ENCODE measurements at places on chromosomes 16 and 17.

DNA sequence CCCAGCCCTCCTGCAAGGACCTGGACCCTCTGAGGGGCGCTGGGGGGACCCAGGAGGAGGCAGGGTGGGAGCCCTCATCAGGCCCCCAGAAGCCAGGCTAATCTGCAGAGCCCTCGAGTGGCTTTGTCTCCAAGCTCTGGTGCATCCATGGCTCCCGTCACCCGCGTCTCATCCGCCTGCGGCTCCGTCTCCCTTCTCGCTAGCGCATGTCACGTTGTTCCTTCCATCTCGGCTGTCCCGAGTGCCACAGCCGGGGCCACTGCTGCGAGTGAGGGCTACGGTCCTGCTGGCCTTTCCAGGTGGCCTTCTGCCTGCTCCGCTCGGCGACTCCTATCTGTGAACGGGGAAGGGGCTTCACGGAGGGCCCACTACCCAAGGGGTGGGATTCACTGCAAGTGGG, 53.6 kb downstream of the ZFPM1 start:
- DNase-seq, result no peak

DNA sequence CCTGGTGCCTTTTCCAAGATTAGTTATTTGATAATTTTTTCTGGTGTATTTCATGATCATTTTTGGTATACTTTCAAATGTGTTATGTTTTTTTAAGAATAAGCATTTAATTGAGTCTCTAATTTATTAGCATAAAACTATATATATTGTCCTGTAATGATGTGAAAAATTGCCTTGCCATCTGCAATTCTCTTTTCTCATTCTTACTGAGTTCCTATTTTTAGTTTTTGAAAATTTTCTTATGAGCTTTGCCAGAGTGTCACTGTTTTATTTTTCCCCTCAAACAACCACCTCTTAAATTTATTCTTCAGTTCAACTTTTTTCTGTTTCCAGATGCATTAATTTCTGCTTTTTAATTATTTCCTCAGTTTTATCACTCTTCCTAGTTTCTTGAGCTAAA, 59.3 kb downstream of the PRKCB start:
- DNase-seq, result no peak

DNA sequence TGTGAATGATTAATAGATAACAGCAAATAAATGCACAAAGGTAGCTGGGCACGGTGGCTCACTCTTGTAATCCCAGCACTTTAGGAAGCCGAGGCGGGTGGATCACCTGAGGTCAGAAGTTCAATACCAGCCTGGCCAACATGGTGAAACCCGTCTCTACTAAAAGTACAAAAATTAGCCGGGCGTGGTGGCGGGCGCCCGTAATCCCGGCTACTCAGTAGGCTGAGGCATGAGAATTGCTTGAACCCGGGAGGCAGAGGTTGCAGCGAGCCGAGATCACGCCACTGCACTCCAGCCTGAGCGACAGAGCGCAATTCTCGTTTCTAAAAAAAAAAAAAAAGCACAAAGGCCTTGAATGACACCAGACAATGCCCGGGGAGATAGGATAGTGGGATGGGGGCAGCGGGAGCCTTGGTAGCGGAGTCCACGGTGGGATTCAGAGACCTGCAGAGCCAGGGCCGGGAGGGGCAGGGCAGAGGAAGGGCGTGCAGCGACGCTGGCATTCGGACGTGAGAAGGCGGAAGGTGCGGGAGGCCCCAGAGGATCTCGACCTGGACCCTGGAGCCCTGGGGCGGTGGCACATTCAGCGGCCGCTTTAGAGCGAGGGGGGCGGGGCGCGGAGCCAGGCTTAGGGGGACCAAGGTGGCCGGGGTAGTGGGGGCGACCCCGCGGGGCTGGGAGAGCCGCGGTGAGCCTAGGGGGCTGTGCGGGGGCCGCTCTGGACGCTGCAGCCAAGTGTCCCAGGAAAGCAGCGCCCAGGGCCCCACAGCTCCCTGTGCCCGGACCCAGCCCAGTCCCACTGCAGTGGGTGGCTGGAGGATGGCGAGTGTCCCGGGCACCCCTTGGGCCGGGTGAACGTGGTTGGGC, 999 bp upstream of the FLYWCH2 start:
- DNase-seq, result peak; percentile 47

DNA sequence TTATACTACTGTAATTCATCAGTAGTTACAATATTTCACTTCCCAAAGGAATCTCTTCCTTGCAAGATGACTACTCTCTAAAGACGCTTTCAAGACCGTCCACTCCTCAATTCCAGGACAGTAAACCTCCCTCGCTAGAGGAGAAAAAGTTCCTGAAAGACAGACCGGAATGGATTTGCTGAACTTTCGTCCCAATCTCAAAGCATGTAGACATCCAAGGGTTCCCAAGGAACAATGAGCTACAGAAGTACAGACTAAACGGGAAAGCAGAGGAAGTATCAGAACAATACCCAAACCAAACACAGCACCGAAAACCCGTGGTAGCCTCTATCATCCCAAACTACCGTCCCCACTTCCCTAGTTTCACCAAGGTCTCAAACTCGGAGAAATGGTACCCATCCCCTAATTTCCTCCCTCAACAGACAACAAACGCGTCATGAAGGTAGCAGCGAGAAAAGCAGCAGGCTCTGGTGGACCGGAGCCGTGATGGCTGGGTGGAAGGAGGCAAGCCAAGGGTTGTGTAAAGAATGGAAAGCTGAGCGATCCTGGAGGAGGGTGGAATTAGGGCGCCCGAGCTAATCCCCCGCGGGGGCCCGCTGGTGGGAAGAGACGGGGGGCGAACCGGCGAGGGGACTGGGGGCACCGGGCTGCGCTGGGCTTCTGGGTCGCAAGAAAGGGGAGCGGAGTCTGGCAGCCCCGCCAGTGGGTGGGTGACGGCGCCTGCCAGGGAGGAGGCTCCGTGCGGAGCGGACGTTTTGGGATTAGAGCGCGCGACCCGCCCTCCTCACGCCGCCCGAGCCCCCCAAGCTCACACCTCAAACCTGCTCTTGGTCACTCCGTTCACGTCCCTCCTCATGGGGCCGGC, 647 bp downstream of the FBXL20 start:
- DNase-seq, result peak; percentile 28

- DNase-seq, result no peak
Observed at GRCh38 chr17:4858068-4858881, 25.1 kb downstream of the MINK1 start.
